ENCODE measurements at places on chromosomes 11 and 22. TPM values are rescaled to one million over a fixed set of nuclear protein-coding genes. Genes with fewer than 3 reads are reported as not detected.

DNA sequence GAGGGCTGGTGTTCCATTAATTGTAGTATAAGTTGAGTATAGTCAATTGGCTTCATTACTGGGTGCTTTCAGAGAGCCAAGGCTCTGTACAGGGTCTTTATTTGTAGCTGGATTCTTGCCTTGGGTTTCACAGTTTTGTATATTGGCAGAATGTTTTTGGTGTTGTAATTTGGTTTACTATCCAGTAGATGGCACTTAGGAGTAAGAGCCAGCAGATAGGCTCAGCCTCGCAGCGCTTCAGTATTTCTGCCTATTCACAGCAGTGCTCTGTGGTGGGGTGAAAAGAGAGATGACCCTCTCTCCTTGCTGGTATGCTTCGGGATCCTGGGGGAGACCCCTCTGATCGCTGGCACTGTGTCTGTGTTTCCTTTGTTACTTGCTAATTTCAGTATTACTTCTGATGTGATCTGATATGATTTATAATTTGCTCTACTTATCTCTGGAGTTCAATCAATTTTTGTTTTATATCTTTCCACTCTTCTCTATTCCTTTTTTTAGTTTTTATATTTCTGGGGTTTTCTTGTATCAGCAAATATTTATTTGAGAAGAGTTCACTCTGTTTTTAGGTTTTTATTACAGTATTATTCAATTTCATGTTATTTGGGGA, 52.2 kb downstream of the ANO5 start:
- peak; percentile 48 for DNase-seq

GRCh38 chr11:11732116-11732515, 109.7 kb upstream of the USP47 start:
- DNase-seq: no peak

DNA sequence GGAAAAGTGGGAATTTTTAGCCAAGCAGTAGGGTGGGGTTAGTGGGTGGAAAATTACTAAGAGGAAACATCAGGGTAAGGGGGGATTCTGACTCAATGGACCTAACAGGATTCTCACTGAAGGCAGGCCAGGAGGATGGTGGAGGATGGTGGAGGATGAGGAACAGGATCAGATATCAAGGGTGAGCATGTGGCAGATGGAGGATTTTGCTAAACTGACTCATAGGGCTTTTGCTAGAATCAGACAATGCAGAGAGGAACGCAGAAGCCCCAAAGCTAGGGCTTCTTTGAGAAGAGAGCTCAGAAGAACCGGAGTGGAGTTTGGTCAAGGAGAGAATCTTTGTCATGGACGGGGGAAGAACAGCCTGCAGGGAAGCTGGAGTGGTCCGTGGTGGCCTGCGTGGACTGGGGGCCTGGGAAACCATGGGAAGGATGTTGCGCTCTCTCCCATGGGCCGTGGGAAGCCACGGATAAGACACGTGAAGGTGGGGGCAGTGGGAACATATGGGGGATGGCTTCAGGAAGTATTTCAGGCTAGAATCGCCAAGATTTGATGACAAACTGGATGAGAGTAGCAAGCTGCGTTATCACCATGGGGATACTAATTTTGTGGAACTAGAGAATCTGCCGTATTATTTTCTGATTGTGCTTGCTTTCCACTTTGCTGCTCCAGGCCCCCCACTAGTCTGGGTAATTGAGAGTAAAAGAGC, 165.2 kb downstream of the LDLRAD3 start:
- no peak for DNase-seq

GRCh38 chr11:106473089-106473722, 395.7 kb downstream of the AASDHPPT start:
- DNase-seq: peak; percentile 29

- DNase-seq: no peak
Measured at GRCh38 chr11:126914166-126914565, 86.4 kb downstream of the KIRREL3 start.

- peak; percentile 85 for DNase-seq
Measured at GRCh38 chr22:37244114-37244921, at the start of gene RAC2. TSS of gene RAC2 (minus strand) at chr22:37244269. CDS start at chr22:37244148, 121 bp downstream.

DNA sequence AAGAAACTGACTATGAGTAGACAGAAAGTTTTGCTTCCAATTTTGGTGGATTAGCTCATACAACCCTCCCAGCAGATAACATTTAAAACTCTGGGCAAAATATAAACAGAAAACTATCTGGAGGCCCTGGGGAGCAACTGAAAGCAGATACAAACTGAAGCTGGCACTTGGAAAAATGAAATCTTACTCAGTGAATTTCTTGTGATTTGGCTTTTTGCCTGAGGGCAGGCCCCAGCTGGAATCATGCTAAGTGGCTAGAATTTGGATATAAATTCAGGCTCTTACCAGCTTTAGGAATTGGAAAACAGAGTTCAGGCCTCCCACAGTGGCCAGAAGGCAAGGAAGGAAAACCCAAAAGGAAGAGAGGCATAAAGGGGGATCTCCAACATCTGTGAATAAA, 85.8 kb downstream of the EFCAB6 start:
- no peak for DNase-seq

GRCh38 chr22:28021116-28021997, 102.3 kb upstream of the PITPNB start:
- no peak for DNase-seq

- no peak for DNase-seq
Measured at GRCh38 chr11:112966561-112966960, 5.3 kb downstream of the NCAM1 start.

GRCh38 chr11:65744026-65744698, 23.6 kb upstream of the RNASEH2C start:
- peak; percentile 55 for DNase-seq

DNA sequence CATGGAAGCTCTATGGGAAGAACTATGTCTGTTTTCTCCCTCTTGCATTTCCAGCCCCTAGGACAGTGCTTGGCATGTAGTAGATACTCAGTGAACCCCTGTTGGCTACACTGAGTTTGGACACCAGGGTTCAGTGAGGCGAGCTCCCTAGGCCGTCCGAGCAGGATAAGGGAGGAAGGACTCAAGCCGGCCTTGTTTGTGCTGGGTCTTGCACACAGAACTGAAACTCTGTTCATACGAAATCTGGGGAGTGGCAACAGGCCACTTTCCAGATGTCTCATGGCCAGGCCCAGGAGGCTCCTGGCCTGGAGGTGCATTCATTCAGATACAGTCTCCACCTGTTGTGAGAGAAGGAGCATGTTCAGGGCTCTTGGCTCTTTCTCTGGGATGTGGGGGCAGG, 23.6 kb upstream of the LMO1 start:
- DNase-seq: no peak

- no peak for DNase-seq
Measured at GRCh38 chr11:114199051-114199450, 97.1 kb upstream of the NNMT start.

- DNase-seq: no peak
Measured at GRCh38 chr11:59728913-59729312, 15.3 kb upstream of the OR10V1 start.

- DNase-seq: no peak
Measured at GRCh38 chr22:31876156-31876920, 68.0 kb upstream of the YWHAH start.

DNA sequence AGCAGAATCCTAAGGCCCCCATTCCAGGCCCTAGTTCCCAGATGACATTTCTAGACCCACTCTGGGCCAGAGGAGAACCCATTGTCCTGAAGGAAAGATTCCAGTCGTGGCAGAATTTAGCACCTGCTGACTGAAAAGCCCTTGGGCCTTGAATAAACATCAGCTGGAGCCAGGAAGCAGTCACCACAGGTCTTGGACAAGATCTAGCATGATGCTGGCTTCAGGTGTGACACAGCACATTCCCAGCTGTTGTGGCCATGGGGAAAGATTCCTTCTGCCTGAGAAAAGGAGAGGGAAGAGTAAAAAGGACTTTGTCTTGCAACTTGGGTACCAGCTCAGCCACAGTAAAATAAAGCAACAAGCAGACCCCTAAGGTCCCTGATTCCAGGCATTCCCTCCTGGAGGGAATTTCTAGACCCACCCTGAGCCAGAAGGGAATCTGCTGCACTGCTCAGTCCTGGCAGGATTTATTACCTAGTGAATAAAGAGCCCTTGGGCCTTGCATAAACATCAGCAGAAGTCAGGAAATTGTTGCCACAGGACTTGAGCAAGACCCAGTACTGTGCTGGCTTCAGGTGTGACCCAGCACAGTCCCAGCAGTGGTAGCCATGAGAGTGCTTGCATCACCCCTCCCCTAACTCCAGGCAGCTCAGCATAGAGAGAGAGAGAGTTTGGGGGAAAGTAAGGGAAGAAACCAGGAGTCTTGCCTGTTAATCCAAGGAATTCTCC, 42.5 kb upstream of the PAMR1 start:
- DNase-seq: no peak

- DNase-seq: no peak
Measured at GRCh38 chr22:30452861-30453260, 19.0 kb downstream of the SEC14L3 start.

GRCh38 chr11:61636676-61637075, 43.5 kb upstream of the DAGLA start:
- DNase-seq: no peak

DNA sequence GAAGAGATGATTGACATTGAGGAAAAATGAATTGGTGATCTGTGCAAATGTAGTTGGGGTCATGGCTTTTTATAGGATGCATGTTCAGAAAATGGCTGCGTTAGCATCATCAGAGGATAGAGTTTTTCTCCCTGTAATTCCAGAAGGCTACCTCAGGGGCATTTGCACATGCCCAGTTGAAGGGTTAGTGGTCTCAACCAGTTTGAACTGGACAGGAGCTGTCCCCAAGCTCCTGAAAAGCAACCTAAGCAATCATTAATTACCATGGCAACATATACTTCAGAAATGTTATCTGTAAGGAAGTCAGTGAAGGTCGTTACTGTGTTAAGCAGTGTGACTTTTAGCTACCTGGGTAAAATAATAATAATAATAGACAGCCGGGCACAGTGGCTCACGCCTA, 29.3 kb downstream of the TUG1 start:
- DNase-seq: no peak

DNA sequence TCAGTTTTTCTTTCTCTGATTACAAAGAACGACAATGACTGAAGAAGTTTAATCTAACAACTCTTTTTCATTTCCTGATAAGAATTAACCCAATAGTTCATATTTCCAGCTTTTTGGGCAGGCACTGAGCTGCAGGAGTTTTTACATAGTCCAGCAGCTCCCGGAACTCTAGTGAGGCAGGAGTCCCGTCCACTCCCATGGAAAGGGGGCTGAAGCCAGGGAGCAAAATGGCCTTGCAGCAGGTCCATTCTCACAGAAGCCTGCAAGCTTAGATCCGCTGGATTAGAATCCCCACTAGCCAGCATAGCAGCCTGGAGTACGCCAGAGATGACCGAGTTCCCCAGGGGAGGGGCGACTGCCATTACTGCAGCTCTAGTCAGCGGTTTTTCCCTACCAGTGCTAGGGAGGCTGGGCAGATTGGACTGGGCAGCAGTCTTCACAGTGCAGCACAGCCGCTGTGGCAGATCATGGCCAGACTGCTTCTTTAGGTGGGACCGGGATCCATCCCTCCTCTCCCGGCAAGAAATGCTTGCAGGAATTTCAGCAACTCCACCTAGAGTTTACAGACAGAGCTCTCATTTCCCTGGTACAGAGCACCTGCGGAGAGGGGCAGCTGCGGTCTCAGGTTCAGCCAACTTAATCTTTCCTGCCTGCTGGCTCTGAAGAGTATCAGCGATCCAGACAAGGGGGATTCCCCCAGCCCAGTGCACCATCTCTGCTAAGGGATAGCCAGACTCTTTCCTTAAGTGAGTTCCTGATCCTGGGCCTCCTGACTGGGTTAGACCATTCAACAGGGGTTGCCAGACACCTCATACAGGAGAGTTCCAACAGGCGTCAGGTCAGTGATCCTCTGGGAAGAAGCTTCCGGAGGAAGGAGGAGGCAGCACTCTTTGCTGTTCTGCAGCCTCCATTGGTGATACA, 742 bp upstream of the CASP4 start:
- DNase-seq: peak; percentile 81

PDE2A gene
- total RNA-seq: 415 TPM

GUCY1A2 gene
- total RNA-seq: 0.22 TPM

FXYD6 gene
- total RNA-seq: 0.22 TPM

ELFN2 gene
- under 0.01 TPM for total RNA-seq

OR8A1 gene
- total RNA-seq: under 0.01 TPM

NAALADL1 gene
- total RNA-seq: 12.3 TPM

NECTIN1 gene
- 4.1 TPM for total RNA-seq

RBMXL2 gene
- not detected for total RNA-seq
